Right atrium auricular region (tissue), 2 donors: ENCODE measurements at places on chromosomes 3 and 15.

DNA sequence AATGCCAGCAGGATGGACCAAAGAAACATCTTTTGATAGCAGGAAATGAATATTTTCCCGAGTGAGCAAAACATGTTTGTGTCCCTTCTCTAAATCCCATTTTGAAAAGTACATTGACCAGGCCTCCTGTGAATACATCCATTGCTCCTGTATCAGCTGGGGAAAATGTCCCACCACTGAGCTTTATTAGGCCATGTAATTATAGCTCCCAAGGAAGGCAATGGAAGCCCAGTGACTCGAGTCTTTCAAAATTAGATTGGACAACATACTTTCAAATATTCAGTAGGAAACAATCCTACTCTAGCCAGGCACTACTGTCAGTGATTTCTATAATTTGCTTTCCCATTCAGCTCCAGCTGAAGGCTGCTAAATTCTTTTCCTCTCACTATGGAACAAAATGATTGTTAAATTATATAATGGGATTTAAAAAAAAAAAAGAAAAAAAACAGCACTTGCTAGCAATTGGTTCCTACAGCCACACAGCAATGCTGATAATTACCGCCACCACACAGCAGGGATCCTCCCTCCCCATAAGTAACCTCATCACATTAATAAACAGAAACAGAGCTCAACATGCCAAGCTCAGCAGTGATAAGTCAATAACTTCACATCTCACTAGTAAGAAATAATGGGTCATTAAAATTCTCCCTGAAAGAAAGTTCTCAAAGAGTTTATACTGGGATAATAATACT lies 172.4 kb upstream of the SLC2A2 start:
- H3K4me3 ChIP-seq: no peak overlapping the region
- no peaks in the 10 kb centered on the region for H3K27me3 ChIP-seq
- no peak for DNase-seq
- no peak overlapping the region for H3K27ac ChIP-seq

DNA sequence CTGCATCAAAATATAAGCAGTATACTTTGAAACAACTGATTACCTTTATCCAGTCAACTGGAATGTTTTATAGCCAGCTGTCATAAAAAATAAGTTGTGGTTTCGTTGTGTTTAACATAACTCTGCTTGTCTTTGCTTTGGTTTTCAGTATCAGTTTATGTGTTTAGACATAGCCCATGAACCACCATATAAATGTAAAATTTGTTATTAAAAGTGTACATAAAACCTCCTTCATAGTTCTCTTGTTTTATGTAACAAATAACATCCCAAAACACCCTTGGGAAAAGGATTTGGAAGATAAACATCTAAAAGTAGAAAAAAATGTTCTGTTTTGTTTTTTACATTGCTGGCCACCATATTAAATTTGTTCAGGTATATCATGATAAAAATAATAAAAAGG lies 347.0 kb upstream of the PROK2 start:
- H3K36me3 ChIP-seq: no peaks in the 10 kb centered on the region
- DNase-seq: no peak
- peaks cover 9% of the 10 kb centered on the region for H3K4me1 ChIP-seq
- H3K27ac ChIP-seq: no peak overlapping the region
- H3K27me3 ChIP-seq: no peaks in the 10 kb centered on the region
- no peak overlapping the region for H3K4me3 ChIP-seq

DNA sequence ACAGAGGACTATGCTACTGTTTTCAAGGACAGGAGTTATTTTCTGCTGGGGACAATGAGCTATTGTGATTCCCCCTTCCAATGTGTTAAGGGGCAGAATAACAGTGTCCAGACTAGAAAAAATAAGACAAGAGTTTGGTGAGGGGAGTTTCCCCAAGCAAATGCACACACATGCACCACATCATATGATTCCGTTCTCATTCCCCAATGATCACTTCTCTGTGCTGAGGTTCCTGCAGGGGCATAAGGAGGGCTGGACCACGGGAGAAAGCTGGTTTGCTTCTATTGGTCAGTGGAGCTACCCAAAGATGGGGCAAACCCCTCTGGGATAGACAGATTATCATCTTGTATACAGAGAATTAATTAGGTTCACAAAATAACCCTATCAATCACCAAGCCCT lies 80.6 kb downstream of the RBPMS2 start:
- no peaks in the 10 kb centered on the region for H3K27me3 ChIP-seq
- DNase-seq: no peak
- peaks cover 100% of the 10 kb centered on the region for H3K4me1 ChIP-seq
- peaks cover 29% of the 10 kb centered on the region for H3K36me3 ChIP-seq
- peak overlapping the region; percentile 79 for H3K27ac ChIP-seq
- no peak overlapping the region for H3K4me3 ChIP-seq

DNA sequence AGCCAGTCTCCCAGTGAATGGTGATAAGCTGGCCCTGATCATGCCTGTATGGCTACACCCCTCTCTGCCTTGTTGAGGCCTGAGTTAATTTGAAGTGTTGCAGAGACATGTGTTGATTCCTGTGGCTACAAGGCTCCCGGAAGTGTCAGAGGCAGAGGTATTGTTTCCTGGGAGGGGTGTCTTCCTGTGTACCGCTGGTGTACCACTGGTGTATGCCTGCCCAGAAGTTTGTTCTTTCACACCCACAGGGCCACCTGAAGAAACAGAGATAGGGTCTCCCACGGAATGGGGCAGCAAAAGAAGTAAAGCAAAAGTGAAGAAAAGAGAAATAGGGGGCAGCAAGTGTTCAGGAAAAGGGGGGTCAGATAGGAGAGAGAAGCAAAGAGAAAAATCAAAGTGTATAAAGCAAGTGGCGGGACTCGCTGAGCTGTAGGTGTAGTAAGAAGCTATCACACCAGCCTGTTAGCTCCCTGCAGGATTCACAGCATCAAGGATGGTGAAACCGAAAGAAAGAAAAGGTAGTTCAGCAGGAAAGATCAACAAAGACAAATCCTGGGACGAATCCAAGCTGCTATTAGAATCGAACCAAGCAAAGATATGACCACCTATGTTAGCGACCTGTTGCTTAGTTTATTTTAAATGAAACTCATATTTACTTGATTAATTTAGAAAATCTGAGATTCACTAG lies 36.6 kb upstream of the CD47 start:
- no peak overlapping the region for H3K4me3 ChIP-seq
- H3K36me3 ChIP-seq: no peaks in the 10 kb centered on the region
- H3K27ac ChIP-seq: no peak overlapping the region
- no peaks in the 10 kb centered on the region for H3K27me3 ChIP-seq

DNA sequence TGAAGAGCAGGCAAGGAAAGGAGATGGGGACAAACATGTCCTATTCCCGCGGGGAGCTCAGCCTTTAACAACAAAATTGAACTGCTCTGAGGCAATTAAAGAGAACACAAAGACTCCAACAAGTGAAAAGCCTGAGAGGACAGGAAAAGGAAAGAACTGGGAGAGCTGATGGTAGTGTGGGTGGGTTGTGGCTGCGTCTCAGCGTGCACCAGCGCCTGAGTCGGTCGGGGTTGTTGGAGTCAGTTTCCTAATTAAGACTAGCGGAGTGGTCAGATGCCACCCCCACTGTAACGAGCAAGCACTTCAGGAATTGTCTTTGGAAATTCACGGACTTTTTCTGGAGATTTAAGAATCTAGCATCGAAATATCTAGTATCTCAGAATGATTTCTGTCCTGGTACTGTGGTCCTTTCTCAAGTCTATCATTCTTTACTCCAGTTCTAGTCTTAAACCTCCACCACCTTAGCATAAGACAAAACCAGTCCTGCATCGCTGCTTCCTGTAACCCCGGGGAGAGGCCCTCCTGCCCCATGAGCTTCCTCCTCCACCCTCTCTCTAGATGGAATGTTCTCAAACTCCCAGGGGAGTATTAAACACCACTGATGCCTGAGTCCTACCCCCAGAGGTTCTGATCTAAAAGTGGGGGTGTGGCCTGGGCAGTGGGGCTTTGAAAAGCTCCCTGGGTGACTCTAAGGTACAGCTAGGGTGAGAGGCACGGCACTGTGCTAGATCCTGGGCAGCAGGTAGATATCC lies 104.0 kb downstream of the CYP19A1 start:
- no peaks in the 10 kb centered on the region for H3K27me3 ChIP-seq
- no peak overlapping the region for H3K27ac ChIP-seq
- H3K4me3 ChIP-seq: no peak overlapping the region
- H3K36me3 ChIP-seq: no peaks in the 10 kb centered on the region

- no peak overlapping the region for H3K4me3 ChIP-seq
- H3K4me1 ChIP-seq: no peaks in the 10 kb centered on the region
- no peaks in the 10 kb centered on the region for H3K27me3 ChIP-seq
- H3K27ac ChIP-seq: no peak overlapping the region
- no peak for DNase-seq
These were observed 20.5 kb downstream of the ALCAM start for GRCh38 chr3:105387122-105387751.
